Iris pigment epithelial cell (primary cell): ENCODE measurements at places on chromosomes 5 and 9.

DNA sequence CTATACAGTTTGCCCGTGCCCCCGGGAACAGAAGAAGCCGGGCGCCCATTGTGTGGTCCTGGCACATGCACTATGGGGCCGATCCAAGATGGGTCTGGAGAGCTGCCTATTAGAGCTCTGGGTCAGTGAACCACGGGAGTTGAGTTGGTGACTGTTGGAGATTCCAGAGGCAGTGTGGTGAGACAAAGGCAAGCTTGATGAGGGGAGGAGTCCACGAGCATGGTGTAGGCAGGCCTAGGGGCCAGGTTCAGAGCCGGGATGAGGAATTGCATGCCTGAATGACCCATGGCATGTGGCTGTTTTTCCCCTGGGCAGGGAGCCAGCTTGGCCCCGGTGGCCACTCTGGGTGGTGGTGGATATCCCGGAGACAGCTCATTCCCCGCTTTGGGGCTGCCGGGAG, 84.4 kb upstream of the STC2 start:
- no peak for DNase-seq

- peak; percentile 59 for DNase-seq
Measured at GRCh38 chr5:150295172-150295634, 5.6 kb upstream of the CAMK2A start.

DNA sequence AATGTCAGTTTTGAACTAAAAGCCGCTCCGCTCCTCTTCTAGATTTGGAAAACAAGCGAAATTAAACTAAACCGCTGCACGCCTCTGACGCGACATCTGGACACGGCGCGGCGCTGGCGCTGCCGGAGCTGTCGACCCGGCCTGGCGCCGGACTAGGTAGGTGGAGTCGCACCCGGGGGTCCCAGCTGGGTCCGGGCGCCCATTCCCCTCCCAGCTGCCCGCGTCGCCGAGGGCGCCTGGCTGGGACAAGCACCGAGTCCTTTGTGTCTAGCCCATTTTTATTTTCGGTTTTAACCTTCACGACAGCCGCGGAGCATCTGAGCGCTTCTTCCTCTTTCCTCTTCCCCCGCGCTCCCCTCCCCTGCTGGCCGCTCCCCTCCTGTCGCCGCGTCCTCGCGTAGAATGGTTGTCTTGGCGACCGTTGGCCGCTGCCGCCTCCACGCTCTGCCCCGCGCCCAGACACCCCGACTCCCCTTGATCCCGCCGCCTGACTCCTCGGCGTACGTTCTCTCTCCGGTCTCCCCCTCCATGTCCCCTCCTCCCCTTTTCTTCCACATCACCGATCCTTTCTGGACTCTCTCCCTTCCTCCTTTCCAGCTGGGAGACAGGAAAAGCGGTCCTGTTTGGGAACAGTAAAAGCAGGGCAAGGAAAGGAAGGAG, 545 bp downstream of the CDKN2B-AS1 start:
- DNase-seq: peak; percentile 77

DNA sequence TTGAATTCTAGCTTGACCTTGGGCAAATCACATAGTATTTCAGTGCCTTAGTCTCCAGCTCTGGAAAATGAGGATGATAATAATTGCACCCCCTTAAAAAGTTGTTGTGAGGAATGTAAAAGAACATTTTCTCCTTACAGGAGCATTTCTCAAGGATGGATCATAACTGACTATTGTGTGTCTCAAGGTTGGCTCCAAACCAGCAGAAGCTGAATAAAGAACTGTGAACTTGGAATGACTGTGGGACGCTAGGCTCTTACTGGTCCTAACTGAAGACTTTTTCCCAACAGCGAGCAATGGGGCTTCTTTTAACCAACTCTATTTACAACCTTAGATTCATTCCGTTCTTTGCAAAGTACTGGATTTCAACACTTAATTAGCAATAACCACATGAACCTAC, 26.2 kb upstream of the GLRX start:
- DNase-seq: peak; percentile 88

DNA sequence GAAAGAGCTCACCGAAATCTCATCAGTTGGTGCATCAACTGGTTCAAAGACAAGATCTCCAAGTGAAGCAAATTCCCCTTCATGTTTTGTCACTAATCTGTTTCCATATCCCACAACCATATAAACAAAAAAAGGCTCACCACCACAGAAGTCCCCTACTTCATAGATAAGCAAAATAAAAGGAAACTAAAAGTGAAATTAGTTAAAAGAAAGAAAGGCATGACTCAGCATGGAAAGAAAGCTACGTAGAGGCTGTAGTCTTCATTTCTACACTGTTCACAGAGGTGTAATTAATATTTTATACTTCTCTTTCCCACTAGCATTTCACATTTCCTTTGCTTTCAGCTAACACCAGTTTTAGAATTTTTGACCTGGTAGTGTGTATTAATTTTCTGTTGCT, 208.0 kb downstream of the CYLC2 start:
- no peak for DNase-seq

DNA sequence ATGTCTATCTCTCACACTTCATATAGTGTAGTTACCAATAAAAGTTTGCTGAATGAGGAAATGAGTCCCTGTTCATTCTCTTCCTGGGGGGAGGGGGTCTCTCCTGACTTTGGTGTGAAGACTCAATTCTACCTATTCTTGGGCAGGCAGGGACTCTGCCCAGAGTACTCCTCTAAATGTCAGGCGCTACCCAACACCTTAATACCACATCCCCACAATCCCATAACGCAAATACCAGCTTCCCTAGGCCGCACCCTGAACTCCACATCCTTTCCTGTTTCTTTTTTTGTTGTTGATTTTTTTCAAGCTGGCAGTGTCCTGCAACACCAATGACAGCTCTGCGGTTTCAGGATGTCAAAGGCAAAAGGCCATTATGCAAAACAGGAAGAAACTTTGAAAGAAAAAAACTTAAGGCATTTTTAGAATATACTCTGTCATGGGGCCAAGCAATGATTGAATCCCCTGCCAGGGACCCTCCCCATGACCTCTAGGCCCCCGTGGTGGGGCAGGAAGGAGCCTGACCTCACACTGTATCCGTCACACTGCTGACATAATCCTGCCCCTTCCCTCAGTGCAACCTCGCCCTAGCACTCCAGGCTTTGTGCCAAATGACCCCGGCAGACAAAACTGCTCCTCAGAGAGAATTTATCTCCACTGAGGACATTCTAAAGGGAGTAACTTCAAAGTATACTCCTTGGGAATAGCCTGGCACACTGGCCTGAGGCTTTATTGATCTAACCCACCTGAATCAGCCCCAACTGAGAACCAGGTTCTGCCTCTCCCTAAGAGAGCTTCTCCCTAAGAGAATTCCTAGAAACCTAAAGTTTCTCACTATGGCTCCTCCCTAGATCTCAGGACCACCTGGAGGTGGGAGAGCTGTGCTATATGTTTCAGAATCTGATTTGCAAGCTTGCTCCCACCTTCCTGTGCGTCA, 8.0 kb downstream of the B4GALT1 start:
- DNase-seq: peak; percentile 58

DNA sequence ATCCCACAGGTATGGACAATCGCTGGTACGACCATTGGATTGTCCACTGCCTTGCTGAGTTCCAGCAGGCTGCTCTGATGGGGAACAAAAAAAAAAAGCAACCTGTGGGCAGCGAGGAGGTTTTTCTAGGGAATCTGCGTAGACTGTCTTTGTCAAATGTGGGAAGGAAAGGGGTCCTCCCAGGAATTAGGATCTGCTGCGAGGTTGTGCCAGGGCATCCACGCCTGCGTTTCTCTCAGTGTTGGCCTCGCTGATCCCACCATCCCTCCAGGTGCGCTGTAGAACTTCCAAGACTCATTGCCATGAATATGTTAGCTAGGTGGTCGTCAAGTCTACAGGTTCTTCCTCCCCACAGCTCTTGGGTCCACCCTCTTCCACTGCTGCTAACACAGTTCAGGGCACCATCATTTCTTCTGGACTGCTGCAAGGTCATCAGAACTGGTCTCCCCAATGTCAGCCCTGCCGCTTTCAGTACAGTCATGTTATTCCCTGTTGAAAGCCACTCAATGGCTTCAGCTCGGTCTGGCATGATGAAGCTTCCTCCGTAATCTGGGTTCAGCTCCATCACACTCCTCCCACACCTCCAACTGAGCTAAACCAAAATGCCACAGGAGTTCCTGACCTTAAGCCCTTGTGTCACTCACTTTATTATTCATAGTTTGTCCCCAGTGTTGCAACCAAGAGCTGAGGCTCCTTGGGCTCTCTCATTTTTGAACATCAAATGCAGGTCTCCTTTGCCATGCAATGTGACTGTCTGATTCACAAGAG, 79.5 kb upstream of the DMRT1 start:
- DNase-seq: no peak

DNA sequence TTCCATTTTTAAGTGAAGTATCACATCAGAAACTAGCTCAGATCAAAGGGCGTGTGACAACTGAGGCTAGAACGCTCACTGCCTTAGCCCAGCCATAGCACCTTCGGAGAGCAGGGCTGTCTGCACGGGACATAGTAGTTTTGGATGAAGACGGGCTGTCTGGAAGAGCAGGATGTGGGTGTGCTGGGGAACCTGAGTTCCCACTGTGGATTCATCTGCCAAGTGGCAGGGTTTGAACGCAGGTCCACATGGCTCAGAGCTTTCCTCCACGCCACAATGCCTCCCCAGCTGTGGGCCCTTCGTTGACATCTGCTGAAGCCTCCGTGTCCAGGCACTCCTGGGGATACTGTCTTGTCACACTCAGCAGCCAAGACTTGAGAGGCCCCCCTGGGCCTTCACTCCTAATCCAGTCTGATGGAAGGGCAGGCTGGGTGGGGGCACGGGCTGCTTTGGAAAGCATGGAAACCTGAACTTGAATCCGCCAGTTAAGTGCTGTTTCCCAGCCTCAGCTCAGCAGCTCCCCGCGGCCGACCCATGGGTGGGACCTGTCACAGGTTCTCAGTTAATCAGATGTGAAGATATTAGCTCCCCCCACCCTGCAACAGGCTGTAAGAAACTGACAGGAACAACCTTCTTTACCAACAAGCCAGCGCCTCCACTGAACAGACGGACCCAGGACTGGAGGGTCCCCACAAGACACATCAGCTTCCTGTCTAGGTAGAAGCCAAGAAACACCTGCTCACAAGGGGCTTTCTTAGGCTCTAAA, 228.1 kb downstream of the FANCC start:
- DNase-seq: no peak

GRCh38 chr5:154770111-154770510, 14.9 kb downstream of the LARP1 start:
- DNase-seq: no peak

- no peak for DNase-seq
Measured at GRCh38 chr5:79456400-79456799, 57.5 kb downstream of the HOMER1 start.

- no peak for DNase-seq
Measured at GRCh38 chr5:77832938-77833337, 56.8 kb upstream of the TBCA start.

DNA sequence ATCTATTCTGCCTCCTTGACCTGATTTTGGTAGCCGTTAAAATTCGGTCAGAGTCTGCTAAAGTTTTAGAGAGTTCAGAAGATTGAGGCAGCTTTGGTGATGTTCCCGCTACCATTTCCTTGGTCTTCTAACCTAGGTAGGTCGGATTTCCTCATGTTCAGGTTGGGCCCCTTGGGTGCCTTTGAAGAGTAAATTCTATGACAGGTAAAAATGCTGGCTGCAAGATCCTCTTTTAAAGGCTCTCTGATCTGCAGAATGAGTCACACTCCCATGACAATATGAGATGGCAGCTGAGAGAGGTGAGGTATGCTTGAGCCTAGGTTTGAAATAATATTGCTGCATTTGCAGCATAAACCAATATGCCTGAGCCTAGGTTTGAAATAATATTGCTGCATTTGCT, 198.9 kb downstream of the TSSK1B start:
- no peak for DNase-seq

GRCh38 chr5:131965826-131966415, 20.5 kb upstream of the MEIKIN start:
- DNase-seq: no peak

GRCh38 chr9:97744710-97745708, 47.9 kb upstream of the XPA start:
- peak; percentile 26 for DNase-seq

- DNase-seq: peak; percentile 41
Measured at GRCh38 chr5:134392301-134392700, 19.4 kb downstream of the CDKN2AIPNL start.

DNA sequence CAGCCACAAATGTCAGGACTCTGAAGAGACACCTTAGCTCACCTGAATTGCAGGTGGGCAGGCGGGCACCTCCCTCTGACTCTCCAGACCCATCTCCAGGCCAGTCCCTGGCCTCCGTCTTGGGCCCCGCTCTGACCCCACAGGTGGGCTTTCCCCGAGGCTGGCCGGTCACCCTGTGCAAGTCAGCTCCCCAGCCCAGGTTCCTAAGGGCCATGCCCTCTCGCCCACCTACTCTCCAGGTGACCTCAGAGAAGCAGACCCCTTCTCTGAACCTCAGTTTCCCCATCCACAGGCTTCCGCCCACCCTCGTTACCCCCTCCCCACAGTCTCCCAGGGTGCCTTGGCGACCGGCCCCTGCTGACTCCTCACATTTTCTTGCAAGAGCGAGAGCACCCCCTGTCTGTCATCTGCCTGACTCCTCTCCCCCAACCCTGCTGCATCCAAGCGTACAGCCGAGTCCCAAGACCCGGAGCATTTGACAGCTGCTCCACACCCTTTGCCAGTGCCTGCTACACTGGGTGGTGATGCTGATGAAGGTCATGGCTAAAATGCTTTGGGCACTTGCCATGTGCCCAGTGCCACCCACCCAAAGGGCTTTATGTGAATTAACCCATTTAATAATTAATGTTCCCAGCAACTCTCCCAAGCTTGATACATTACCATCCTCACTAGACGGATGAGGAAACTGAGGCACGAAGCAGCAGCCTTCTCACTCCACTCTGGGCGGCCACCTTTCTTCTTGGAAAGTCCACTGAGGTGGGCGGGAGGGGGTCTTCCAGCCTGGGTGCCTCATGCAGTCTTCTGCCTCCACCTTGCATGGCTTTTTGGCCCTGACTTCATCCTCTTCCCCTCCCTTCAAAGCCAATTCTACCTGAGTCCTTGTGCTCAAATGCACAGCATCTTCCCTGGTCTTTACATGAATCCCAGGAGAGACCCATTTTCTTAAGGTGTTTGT, 51.1 kb upstream of the ORM1 start:
- peak; percentile 40 for DNase-seq

DNA sequence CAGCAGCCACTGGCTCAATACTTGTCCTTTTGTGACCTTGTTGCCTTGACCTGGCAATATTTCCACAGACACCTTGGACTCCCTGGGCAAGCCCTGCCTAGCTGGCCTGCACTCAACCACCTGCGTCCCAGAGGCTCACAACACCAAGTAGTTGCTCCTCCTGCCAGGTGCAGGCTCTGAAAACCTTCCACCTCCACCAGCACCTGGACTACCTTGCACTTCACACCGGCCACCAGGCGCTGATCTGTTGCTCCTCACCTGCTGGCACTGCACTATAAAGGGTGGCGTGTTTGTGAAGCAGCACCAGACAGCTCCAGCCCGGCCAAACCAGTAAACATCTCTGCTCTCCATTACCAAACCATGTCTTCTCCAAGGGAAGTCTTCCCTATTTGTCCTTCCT, 997.7 kb downstream of the PTPRD start:
- no peak for DNase-seq
